ENCODE measurements at places on chromosomes 4 and X.

- DNase-seq: no peak
These were observed 30.3 kb downstream of the ABLIM2 start for GRCh38 chr4:8128100-8128856.

- no peak for DNase-seq
These were observed 30.0 kb upstream of the GPR173 start for GRCh38 chrX:53018627-53019026.

DNA sequence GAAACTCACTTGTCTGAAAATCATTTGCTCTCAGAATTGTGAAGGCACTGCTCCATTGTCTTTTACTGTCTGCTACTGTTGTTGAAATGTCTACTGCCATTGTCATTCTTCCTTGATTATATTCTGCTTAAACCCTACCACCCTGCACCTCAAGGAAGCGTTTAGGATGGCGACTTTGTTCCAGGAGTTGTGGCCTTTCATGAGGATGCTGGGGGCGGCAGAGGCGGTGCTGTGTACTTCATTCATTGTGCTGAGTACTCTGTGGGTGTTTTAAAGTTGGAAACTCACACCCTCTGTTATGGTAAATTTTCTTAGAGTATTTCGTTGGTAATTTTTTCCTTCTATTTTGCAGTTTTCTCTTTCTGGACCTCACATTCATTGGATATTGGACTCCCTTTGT lies 258.9 kb downstream of the TENM3 start:
- DNase-seq: no peak

- no peak for DNase-seq
These were observed 28.7 kb upstream of the SPP1 start for GRCh38 chr4:87946766-87947165.

GRCh38 chrX:8424912-8425311 lies 39.7 kb upstream of the VCX3B start:
- DNase-seq: no peak

Measured in stimulated activated CD4-positive, alpha-beta T cell treated with anti-CD3 and anti-CD28 coated beads, Interleukin-15, amount 100 ng/mL, for 48 hours (primary cell).